ENCODE measurements at places on chromosomes 12 and 14. TPM values are rescaled to one million over a fixed set of nuclear protein-coding genes. Genes with fewer than 3 reads are reported as not detected.

LRRC43 gene
- total RNA-seq, result 0.28 TPM

NTS gene
- not detected for total RNA-seq

CAPZA3 gene
- total RNA-seq, result not detected

KRT5 gene
- total RNA-seq, result 16,450 TPM

SERPINA3 gene
- total RNA-seq, result 234 TPM

FGF6 gene
- total RNA-seq, result not detected

NPFF gene
- not detected for total RNA-seq

CIT gene
- total RNA-seq, result 0.34 TPM

EFS gene
- 6.2 TPM for total RNA-seq

PKP2 gene
- 56.0 TPM for total RNA-seq

OR11G2 gene
- not detected for total RNA-seq

GSC gene
- not detected for total RNA-seq
